ENCODE measurements at places on chromosomes 3 and 15.

- no peak for DNase-seq
Observed at GRCh38 chr3:133460809-133461208, 61.0 kb downstream of the BFSP2 start.

- DNase-seq, result no peak
Observed at GRCh38 chr3:192395506-192395905, 331.8 kb downstream of the FGF12 start.

- DNase-seq, result no peak
Observed at GRCh38 chr3:166223120-166223519, 385.9 kb upstream of the BCHE start.

DNA sequence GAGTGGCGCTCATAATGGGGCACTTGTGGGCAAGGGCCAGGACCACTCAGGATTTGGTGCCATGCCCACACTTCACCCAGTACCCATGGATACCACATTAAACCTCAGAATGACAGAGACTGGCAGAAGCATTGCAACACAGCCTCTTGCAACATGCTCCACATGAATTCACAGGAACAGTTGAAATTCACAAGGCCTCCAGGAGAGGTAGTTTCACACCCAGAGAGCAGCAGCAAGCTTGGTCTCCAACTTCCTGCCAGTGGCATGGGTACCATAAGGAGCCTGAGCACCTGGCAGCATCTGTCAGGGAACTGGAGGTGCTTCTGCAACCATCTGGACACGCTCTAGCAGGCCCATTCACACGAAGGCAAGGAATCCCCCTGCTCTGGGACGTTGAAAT lies 101.0 kb downstream of the OSBPL10 start:
- DNase-seq, result no peak

DNA sequence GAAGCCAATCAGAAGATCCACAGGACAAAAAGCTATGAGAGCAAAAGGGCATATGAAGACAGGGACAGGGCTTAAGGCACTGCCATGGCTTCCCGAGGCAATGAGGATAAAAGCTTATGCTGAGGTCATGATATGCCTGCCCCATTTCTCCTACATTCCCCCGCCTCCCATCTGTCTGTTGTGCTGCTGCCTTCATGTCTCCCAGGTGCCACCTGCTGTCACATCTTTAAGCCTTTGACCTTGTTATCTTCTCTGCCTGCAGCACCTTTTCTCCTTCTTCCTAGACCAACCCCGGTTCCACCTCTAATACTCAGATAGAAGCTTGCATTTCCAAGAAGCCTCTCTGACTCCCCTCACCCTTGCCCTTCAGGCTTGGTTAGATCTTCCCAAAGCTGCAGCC lies 213.8 kb downstream of the ARRDC4 start:
- no peak for DNase-seq

- DNase-seq, result no peak
Observed at GRCh38 chr3:131530388-131530787, 27.6 kb upstream of the MRPL3 start.

GRCh38 chr3:133413161-133414020 lies 13.5 kb downstream of the BFSP2 start:
- DNase-seq, result no peak

DNA sequence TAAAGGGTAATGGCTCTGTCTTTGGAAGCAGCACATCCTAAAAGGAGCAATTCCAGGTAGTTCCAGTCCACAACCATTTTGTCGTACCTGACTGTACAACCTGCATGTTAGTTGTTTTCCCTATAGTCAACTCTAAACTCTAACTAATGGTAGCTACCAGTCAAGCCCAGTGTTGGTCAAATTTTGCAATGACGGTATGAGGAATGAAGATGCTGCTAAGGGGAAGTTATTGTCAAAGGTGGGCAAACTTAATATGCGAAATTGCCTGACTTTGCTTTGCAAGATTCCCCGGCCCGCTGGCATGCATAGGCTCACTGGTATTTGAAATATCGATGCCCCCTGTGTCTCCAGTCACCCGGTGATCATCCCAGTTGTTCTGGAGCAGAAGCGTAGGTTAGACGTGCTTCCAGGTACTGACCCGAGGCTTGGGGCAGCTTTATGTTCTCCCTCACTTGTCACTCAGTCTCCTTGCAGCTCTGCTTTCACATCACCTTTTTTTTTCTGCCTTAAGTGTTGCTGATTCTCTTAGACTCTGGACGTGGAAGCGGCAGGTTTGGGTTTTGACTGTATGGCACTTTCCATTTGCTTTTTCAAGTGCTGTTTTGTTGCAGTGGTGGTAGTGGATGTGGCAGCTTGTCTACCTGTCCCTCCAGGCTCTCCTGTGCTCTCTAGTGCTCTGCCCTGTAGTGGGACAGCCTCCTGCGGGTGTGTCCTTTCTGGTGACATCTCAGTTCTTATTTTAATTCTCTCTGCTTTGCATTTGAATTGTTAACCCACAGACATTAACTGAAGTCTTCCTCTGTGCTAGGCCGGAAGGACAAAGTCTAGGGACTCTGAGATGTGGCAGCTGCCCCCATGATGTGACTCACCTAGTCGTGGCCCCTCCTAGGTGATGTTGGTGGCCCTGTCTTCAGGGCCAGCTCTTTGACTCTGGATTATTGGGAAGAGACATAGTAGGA lies 95.8 kb upstream of the UMPS start:
- DNase-seq, result no peak

DNA sequence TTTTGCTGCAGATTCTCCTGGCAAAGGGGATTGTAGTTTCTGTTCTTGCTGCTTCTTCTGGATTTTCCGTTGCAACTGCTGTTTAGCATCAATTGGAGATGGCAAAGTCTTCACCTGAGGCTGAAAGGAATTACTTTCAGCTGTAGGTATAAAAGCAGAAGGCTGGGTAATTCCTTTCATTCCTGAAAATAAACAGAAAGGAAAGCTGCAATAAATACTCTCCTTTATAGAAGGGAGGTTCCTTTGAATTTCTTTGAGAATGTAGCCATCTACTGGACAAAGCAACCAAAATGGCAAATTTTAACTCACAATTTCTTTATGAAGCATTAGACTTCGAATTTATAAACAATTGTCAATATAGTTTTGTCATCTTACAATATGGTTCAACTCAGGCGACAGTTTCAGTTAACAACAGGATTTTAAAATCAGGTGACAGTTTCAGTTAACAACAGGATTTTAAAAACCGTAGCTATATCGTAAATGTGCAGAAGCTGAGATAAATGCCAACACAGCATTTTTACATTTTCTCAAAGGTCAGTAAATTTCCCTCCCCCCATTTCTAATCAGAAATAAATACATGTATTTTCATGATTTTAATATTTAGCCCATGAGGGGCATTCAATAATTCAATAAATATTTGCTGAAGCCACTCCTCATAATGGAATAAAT lies 104.9 kb upstream of the NEDD4 start:
- DNase-seq, result no peak

DNA sequence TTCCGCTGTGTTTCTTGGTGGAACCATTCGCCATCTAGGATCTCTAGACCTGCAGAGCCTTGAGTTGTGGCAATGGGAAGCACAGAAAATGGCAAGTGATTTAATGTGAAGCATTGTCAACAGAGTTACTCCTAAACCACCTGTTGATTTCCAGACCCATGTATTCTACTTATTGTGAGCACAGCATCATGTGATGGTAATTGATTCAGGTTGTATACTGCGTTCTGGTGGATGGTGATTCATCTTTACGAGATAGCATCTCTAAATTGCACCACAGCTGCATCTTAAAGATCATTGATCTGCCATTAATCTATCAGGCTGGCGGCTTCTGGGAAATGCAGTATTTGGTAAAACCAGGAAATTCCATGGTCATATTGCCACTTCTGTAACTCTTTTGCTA lies 7.4 kb downstream of the RTP4 start:
- DNase-seq, result no peak

- no peak for DNase-seq
Observed at GRCh38 chr15:48643776-48644466, 1.6 kb downstream of the FBN1 start.

DNA sequence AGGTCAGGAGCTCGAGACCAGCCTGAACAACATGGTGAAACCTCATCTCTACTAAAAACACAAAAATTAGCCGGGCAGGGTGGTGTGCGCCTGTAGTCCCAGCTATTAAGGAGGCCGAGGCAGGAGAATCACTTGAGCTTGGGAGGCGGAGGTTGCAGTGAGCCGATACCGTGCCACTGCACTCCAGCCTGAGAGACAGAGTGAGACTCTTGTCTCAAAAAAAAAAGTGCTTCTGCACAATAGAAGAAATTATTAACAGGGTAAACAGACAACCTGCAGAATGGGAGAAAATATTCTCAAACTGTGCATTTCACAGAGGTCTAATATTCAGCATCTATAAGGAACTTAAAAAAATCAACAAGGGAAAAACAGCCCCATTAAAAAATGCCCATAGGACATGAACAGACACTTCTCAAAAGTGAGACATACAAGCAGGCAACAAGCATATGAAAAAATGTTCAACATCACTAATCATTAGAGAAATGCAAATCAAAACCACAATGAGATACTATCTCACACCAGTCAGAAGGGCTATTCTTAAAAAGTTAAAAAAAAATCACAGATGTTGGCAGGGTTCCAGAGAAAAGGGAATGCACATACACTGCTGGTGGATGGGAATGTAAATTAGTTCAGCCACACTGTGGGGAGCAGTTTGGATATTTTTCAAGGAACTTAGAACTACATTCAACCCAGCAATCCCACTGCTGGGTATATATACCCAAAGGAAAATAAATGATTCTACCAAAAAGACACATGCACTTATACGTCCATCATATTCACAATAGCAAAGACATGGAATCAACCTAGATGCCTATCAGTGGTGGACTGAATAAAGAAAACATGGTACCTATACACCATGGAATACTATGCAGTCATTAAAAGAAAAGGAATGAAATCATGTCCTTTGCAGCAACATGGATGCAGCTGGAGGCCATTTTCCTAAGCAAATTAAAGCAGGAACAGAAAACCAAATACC lies 75.5 kb downstream of the MSL2 start:
- DNase-seq, result no peak

DNA sequence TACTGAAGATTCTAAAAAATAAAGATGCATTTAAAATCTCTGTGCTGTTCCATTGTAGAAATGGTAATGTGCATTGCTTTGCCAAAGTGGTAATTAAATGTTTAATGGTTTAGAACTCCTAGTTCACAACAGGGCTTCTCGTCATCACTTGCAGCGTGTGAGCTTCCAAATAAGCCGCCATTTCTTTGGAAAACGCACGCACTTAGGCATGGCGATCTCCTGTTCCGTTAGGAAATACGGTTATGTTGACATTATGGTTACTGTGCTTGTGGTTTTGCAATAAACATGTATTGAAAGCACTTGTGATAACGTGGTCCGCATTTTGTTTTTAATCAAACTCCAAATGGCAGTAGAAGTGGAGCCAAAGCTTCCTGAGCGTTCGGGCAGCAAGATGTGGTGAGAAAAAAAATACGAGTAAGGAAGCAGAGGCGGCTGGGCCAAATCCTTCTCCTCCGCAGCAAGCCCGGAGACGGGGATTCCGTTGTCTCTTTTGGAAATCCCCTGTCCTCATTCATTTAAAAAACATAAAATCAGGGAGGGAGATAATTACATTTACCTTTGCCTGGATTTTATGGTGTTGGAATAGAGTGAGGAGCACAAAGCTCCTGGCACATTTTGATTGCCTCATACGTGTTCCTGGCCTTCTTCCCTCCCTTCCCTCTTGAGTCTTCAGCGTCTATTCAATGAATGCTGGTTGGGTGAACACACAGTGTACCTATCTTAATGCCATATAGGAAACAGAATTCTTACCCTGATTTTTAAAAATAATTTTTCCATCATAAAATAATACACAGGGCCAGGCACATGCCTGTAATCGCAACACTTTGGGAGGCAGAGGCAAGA lies 97.5 kb downstream of the SLC49A4 start:
- no peak for DNase-seq

GRCh38 chr3:17195856-17196604 lies 311.3 kb downstream of the PLCL2 start:
- DNase-seq, result no peak

GRCh38 chr15:50146632-50147031 lies 27.6 kb upstream of the ATP8B4 start:
- no peak for DNase-seq

DNA sequence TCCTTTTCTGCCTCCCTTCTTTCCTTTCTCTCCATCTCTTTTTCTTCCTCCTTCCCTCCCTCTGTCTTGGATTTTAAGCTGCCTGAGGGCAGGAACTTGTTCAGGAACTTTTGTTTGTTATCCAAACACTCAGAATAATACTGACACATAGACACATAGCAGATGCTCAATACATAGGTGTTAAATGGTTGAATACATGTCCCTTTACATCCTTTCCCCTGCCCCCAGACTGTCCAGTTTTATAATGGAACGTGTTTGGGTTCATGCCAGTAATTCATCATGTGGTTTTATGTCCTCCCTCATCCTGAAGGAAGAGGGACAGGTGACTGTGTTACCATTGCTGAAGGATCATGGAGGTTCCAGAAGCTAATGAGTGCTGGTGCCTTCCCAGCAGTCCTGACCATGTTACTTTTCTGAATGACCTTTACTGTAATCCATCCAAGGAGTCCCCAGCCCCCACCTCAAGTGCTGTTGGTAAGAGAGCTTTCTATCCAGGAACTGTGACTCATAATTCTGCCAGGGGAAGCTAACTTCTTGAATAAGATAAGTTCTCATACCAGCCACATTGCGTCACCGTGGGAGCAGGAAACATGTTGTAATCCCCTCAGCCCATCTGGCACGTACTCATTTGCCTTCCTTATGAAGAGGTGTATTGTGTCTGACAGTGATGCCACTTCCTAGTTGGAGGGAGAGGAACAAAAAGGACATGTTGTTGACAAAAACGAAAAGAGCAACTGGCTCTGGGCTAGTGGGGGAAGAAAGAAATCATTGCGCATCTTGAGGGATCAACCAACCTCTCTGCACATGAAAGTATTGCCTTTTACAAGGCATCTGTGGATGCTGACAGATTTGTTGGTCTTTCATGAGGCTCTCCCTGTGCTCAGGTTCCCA lies 52.4 kb downstream of the IL1RAP start:
- no peak for DNase-seq

- no peak for DNase-seq
Observed at GRCh38 chr15:26864664-26865191, 2.1 kb upstream of the GABRA5 start.

DNA sequence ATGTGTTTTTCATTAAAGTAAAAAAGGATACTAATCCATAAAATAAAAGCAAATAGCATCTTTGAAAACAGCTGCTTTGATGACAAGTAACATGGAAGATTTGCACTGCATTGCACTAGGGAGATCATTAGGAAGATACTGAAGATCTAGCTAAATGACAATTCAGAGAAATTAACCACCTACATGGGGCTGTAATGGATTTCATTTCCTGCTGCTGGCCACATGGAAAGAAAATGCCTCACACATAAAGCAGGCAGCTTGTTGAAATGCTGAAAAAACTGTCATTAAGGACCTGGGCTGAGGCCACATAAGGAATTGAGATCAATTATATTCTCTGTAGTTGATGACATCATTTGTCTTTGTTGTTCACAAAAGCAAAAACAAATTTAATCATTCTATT lies 94.1 kb downstream of the PYDC2 start:
- no peak for DNase-seq

- DNase-seq, result peak; percentile 47
Observed at GRCh38 chr3:152100491-152101132, 168.1 kb upstream of the MBNL1 start.
